Activated naive CD4-positive, alpha-beta T cell treated with anti-CD3 and anti-CD28 coated beads, Interleukin-2, amount 10 ng/mL, durations not matched to agents 7 days and 5 days (primary cell): ENCODE measurements at places on chromosomes 6 and 20.

GRCh38 chr6:43851204-43851865 is 81.3 kb downstream of the VEGFA start:
- no peaks in the 10 kb centered on the region for H3K4me1 ChIP-seq
- no peak overlapping the region for H3K27ac ChIP-seq
- H3K4me3 ChIP-seq: no peak overlapping the region
- no peaks in the 10 kb centered on the region for H3K36me3 ChIP-seq

DNA sequence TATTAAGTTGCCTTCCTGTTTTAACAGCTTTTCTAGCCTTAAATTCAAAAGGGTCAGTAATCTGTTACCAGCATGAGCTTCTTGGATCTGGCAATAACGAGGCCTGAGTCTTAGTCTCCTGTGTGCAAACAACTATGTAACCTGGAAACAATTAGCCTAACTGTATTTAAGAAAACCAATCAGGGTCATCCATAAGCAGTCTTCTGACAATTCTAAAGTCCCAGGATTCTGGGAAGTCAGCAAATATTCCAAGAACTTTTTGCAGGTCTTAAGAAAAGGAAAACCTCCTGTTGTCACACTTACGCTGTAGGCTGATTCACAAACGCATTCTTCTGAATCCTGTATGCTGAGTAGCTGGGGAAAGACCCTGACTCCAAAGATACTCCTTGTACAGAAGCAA is 90.4 kb downstream of the COL12A1 start:
- no peak overlapping the region for H3K27ac ChIP-seq
- no peaks in the 10 kb centered on the region for H3K4me1 ChIP-seq
- H3K36me3 ChIP-seq: no peaks in the 10 kb centered on the region
- no peak overlapping the region for H3K4me3 ChIP-seq

- peaks cover 8% of the 10 kb centered on the region for H3K4me1 ChIP-seq
- DNase-seq: no peak
- no peaks in the 10 kb centered on the region for H3K36me3 ChIP-seq
These were observed 178.2 kb downstream of the SYNE1 start for GRCh38 chr6:152458648-152459644.

- no peak overlapping the region for H3K4me3 ChIP-seq
- H3K36me3 ChIP-seq: no peaks in the 10 kb centered on the region
These were observed 219.0 kb downstream of the NKAIN2 start for GRCh38 chr6:124022641-124023040.

- peaks cover 22% of the 10 kb centered on the region for H3K27me3 ChIP-seq
- H3K4me3 ChIP-seq: no peak overlapping the region
- no peaks in the 10 kb centered on the region for H3K4me1 ChIP-seq
- no peaks in the 10 kb centered on the region for H3K36me3 ChIP-seq
- DNase-seq: no peak
- peak overlapping the region; percentile 42 for H3K27ac ChIP-seq
These were observed 12.9 kb downstream of the AKAP12 start for GRCh38 chr6:151252634-151253033.

- no peak for DNase-seq
- no peaks in the 10 kb centered on the region for H3K36me3 ChIP-seq
- no peak overlapping the region for H3K4me3 ChIP-seq
- H3K27me3 ChIP-seq: no peaks in the 10 kb centered on the region
- H3K4me1 ChIP-seq: no peaks in the 10 kb centered on the region
These were observed 236.6 kb upstream of the FAM83B start for GRCh38 chr6:54609981-54610380.

DNA sequence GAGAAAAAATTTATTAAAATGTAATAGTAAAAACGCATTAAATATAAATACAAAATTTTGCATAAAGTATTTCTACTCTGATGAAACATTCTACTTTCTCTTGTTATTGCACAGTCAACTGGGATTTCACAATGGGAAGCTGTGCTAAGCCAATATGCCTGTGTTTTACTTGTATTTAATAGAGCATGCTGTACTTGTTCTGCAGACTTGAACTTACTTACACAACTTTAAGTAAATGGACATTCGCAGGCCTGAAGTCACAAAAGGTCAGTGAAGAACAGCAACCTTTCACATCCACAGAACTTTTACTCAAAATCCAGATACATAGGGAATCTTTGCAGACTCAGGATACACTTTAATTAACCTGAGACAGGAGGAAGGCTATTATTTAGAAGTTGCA is 409.5 kb downstream of the BTBD3 start:
- no peaks in the 10 kb centered on the region for H3K4me1 ChIP-seq
- no peak for DNase-seq
- no peak overlapping the region for H3K27ac ChIP-seq

GRCh38 chr6:105400501-105400900 is 2.4 kb downstream of the PREP start:
- H3K36me3 ChIP-seq: peaks cover 17% of the 10 kb centered on the region
- H3K4me1 ChIP-seq: peaks cover 58% of the 10 kb centered on the region
- peaks cover 5% of the 10 kb centered on the region for H3K27me3 ChIP-seq
- DNase-seq: no peak
- H3K4me3 ChIP-seq: no peak overlapping the region
- no peak overlapping the region for H3K27ac ChIP-seq

GRCh38 chr20:58711266-58712051 is 18.9 kb downstream of the NPEPL1 start:
- DNase-seq: no peak
- no peak overlapping the region for H3K4me3 ChIP-seq
- H3K27me3 ChIP-seq: no peaks in the 10 kb centered on the region
- H3K4me1 ChIP-seq: no peaks in the 10 kb centered on the region
- no peak overlapping the region for H3K27ac ChIP-seq

GRCh38 chr6:63759605-63760105 is 124.1 kb downstream of the PHF3 start:
- peaks cover 8% of the 10 kb centered on the region for H3K27me3 ChIP-seq
- H3K27ac ChIP-seq: no peak overlapping the region
- H3K36me3 ChIP-seq: peaks cover 3% of the 10 kb centered on the region
- H3K4me1 ChIP-seq: no peaks in the 10 kb centered on the region
- H3K4me3 ChIP-seq: no peak overlapping the region
- DNase-seq: no peak

DNA sequence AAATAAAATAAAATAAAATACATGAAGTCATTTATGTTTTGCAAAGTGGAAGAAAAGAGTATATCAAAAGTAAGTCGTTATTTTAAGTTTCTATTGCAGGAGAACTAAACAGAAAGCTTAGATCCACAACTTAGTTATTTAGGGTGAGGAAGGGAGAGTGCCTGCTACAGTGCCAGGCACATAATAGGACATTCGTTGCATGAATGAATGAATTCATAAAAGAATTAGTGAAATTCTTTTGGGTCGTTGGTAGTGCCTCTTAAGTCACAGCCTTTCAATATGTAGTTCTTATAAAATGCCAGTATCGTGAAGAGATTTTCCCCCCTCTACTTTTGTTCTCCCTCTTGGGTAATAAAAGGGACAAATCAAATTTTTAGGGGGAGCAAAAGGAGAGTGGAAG is 29.1 kb downstream of the SF3B5 start:
- peaks cover 34% of the 10 kb centered on the region for H3K27me3 ChIP-seq
- DNase-seq: no peak
- H3K36me3 ChIP-seq: peaks cover 6% of the 10 kb centered on the region

DNA sequence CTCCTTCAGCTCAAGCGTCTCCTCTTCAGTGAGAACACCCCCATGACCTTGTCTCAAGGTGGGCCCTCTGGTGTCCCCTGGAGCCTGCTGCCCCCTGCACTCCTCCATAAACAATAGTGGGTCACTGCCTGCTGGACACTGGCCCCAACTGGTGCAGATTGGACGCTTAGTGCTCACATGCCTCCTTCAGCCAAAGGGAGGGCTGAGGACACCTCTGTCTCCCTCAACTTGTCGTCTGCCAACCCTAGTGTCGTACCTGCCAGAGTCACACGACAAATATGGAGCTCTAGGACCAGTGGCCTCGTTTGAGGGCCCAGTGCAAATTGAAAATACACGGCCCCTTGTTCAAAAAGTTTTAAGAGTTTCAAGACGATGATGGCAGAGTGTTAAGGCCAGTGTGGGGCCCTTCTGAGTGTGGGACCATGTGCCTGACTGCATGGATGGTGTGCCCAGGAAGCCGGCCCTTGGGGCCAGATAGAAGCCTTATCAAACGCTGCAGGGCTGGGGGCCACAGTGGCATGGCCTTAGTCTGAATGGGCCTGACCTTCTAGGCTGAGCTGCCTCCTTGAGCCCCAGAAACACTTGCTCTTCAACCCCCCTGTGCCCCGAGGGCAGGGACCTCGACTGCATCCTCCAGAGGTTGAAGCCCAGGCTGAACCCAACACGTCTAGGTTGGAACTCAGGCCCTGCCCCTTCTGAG is 20.1 kb downstream of the APCDD1L start:
- H3K27me3 ChIP-seq: peaks cover 16% of the 10 kb centered on the region
- H3K27ac ChIP-seq: no peak overlapping the region
- H3K36me3 ChIP-seq: no peaks in the 10 kb centered on the region
- no peak for DNase-seq
- H3K4me3 ChIP-seq: no peak overlapping the region

- H3K27me3 ChIP-seq: peaks cover 23% of the 10 kb centered on the region
- H3K36me3 ChIP-seq: no peaks in the 10 kb centered on the region
- H3K27ac ChIP-seq: no peak overlapping the region
- no peak overlapping the region for H3K4me3 ChIP-seq
These were observed 184.8 kb upstream of the ECI2 start for GRCh38 chr6:4319981-4320683.

DNA sequence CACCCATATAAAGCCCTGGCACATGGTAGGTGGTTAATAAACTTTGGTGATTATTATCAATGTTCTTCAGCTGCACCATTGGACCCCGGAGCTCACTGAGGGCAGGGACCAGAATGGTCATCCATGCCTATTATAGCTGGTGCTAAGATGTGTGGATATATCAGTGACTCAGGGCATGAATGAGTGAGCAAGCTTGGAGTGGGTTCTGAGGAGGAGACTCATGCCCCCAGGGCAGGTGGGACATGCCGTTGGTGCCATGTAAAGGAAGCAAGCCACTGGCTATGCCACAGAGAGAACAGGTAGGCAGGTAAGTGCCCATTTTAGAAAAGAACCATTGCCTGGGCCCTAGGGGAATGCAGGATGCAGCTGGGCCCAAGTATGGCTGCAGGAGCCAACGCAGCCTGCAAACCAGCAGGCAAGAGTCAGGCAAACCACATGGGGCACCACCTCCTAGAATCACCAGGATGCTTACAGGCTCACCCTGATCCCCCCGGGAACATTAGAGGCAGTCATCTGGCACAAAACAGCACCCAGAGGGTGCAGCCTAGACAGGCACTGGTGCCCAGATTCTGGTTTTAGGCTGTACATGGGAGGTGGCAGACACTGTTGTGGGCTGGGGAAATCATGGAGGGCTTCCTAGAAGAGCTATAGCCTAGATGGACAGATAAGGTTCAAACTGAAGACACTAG is 23.5 kb downstream of the PLAGL2 start:
- no peak overlapping the region for H3K27ac ChIP-seq
- DNase-seq: no peak
- no peak overlapping the region for H3K4me3 ChIP-seq

DNA sequence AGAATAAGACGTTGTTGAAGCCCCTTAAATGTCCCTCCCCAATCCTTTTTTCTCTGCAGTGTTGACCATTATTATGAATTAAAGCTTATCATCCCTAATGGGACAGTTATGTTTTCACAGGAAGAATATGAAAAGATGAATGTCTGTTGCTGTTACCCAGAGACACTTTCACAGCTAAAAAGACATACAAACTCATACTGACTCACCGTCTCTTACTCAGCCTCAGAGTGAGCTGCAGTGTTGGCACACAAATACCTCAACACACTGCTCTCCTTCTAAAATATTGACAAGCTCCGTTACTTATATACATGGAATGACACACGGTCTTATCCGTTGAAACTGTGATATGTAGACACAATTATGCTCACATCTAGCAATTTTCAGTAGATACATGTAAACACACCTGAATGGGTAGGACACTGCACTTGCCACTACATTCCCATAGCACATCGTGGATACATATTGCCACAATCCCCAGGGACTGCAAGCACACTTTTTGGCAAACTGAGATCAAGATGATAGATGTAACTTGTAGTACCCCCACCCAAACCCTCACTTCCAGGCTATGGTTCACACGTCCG is 9.6 kb upstream of the SAPCD1 start:
- DNase-seq: no peak
- H3K27me3 ChIP-seq: no peaks in the 10 kb centered on the region
- H3K4me3 ChIP-seq: no peak overlapping the region
- no peaks in the 10 kb centered on the region for H3K4me1 ChIP-seq
- H3K27ac ChIP-seq: no peak overlapping the region
- peaks cover 8% of the 10 kb centered on the region for H3K36me3 ChIP-seq

- H3K27ac ChIP-seq: no peak overlapping the region
- no peaks in the 10 kb centered on the region for H3K4me1 ChIP-seq
- H3K4me3 ChIP-seq: no peak overlapping the region
- no peak for DNase-seq
These were observed 497.4 kb upstream of the SULF2 start for GRCh38 chr20:48282591-48283228.

DNA sequence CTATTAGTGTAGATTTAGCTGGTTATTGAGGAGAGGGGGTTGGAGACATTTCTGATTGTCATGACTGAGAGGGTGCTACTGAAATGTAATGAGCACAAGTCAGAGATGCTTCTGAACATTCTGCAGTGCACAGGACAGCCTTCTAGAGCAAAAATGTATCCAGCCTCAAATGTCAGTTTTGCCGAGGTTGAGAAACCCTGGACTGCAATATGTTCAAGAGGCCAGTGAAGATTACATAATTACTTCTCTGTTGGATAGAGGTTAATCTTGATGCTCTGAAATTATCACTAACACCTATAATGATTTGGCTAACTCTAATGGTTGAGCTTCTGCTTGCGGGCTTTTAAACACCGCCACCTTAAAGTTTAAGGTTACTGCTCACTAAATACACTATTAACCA is 3.4 kb upstream of the DUSP22 start:
- peaks cover 14% of the 10 kb centered on the region for H3K36me3 ChIP-seq
- no peak for DNase-seq
- no peak overlapping the region for H3K27ac ChIP-seq
- H3K4me1 ChIP-seq: peaks cover 55% of the 10 kb centered on the region

DNA sequence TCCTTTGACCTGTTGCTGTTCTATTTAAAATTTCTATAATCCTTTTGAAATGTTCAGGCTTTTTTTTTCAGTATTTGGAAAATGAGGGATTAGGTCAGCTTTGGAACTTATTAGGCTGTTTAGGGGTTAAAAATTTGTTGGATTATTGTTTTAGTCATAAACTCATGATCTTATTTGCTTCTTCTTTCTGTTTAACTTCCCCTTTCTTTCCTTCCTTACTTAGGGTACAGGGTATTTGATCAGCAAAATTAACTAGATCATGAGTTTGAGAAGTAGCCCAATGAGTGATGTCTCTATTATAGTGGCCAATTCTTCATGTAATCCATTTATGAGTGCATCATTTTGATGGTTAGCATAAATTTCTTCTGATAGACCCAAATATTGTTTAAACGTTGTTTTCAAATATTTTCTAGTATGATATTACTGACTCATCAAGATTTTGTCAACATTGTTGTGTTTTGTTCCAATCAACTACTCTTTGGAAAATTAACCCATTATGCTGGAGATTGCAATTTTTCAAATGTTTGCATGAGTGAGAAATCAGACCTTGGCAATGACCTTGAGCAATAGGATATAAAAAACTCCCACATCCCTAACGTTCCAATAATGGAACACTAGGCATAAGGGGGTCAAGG is 94.4 kb downstream of the OTOR start:
- H3K4me3 ChIP-seq: no peak overlapping the region
- no peaks in the 10 kb centered on the region for H3K27me3 ChIP-seq
- no peaks in the 10 kb centered on the region for H3K4me1 ChIP-seq
- H3K36me3 ChIP-seq: no peaks in the 10 kb centered on the region
- DNase-seq: no peak
